Mesendoderm (in vitro differentiated cells): ENCODE measurements at places on chromosomes 13 and 19.

DNA sequence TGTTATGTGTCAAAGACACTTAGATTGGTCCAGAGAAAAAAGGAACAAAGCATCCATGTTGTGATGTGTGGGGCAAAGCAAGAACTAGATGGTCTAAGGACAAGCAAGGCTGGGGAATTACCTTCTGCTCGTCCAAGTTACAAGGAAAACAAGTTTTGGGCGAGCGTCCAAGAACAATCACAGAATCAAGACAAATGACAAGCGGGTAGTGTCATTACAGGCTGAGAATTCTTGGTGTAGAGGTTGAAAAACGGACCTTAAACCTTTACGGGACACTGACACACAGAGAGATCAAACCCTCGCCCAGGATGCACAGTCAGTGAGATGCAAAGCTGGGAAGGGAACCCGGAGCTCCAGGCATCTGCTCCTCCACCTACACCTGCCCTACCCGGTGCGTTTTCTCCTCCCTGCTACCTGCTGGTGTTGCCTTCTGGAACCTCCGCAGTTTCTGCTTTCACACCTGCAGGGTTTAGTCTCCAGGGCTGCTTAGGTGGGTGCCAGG, 515 bp upstream of the ZNF324B start:
- no peak for DNase-seq

- no peak for DNase-seq
These were observed 27.5 kb downstream of the HSPH1 start for GRCh38 chr13:31134039-31134711.

- DNase-seq, result peak; percentile 30
These were observed 3.1 kb upstream of the BEST2 start for GRCh38 chr19:12748489-12748888.

- no peak for DNase-seq
These were observed 127.9 kb downstream of the DLEU7 start for GRCh38 chr13:50715402-50716146.

DNA sequence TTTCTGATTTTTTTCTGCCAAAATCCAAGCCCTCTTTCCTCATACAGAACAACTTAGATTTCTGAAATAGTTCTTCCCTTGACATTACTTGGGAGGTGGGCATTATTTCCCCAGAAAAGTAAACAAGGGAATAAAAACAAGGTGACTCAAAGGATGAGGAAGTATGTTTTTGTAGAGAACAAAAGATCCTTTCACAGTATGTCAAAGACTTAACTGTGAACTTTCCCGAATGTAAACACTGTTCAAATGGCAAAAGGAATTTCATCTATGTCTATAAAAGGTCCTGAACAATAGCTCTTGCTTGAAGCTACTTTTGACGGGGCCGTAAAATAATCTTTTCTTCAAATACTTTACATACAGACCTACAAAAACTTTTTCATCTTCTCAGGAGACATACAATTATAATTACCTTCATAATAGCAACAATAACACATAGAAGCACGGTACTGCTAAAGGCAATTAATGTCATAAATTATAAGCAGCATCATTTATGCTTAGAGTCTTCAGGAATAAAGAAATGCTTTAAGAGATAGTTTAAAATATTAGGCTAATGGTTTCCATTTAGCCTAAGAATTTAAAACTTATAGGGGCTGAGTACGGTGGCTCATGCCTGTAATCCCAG, 191.1 kb downstream of the RGCC start:
- DNase-seq, result peak; percentile 30
